ENCODE measurements at places on chromosomes 5 and 9. TPM values are rescaled to one million over a fixed set of nuclear protein-coding genes. Genes with fewer than 3 reads are reported as not detected.

- DNase-seq, result no peak
- H3K27me3 ChIP-seq, result no peaks in the 10 kb centered on the region
- H3K36me3 ChIP-seq, result peaks cover 57% of the 10 kb centered on the region
- no peak overlapping the region for H3K4me3 ChIP-seq
These were observed 19.0 kb downstream of the HMGCS1 start for GRCh38 chr5:43294226-43294625.

The WNT8A gene
- total RNA-seq, result not detected

The SAXO1 gene
- total RNA-seq, result under 0.01 TPM

The BOD1 gene
- 90.5 TPM for total RNA-seq

- H3K36me3 ChIP-seq, result no peaks in the 10 kb centered on the region
- H3K4me1 ChIP-seq, result peaks cover 49% of the 10 kb centered on the region
- H3K27me3 ChIP-seq, result no peaks in the 10 kb centered on the region
- H3K27ac ChIP-seq, result peak overlapping the region; percentile 61
These were observed 182.4 kb downstream of the CCDC171 start for GRCh38 chr9:15735083-15735857.

The SLC6A18 gene
- not detected for total RNA-seq

DNA sequence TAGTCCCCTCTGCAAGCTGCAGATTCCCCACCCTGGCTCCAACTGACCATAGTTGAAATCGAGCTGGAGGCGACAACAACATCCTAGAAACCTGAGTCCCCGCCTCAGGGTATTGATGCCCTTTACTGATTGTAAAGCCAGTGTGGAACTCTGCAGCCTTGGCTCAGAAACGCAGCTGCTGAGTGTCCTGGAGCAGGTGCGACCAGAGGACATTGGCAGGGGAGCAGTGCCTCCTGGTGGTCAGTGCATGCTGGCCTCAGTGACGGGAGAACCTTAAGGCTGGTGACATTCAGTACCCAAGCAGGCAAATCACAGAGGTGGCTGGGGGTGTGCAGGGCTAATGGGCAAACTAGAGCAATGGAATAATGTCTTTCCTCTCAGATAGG is 20.4 kb upstream of the ZNF354B start:
- no peak overlapping the region for H3K27ac ChIP-seq
- H3K4me1 ChIP-seq, result no peaks in the 10 kb centered on the region
- H3K27me3 ChIP-seq, result no peaks in the 10 kb centered on the region
- H3K36me3 ChIP-seq, result no peaks in the 10 kb centered on the region
- DNase-seq, result peak; percentile 72
- no peak overlapping the region for H3K4me3 ChIP-seq

GRCh38 chr9:81560851-81561732 is 128.3 kb downstream of the TLE1 start:
- H3K36me3 ChIP-seq, result no peaks in the 10 kb centered on the region
- peaks cover 61% of the 10 kb centered on the region for H3K4me1 ChIP-seq
- H3K27ac ChIP-seq, result no peak overlapping the region
- H3K27me3 ChIP-seq, result no peaks in the 10 kb centered on the region

The MEIKIN gene
- not detected for total RNA-seq

- H3K27me3 ChIP-seq, result no peaks in the 10 kb centered on the region
- H3K36me3 ChIP-seq, result no peaks in the 10 kb centered on the region
- no peak overlapping the region for H3K27ac ChIP-seq
- H3K4me3 ChIP-seq, result no peak overlapping the region
- DNase-seq, result no peak
- H3K4me1 ChIP-seq, result no peaks in the 10 kb centered on the region
These were observed 183.4 kb downstream of the TMC1 start for GRCh38 chr9:72704688-72705375.

DNA sequence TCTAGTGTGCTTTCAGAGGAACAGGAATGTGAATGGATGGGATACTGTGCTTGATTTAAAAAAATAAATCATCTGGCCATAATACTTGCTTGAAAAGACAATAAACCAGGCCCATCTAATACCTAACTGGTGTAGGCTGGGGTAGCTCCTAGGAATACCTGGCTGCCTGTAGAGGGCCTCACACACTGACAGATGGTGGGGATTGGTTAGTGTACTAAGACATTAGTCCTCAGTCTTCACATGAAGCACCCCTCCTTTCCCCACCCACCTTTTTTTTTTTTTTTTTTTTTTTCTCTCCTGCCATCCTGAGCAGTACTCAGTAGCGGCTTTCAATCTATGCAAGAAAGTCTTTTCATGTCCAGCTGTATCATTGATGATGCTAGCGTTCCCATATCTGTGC is 130.5 kb downstream of the ADGRV1 start:
- no peak overlapping the region for H3K27ac ChIP-seq
- H3K4me3 ChIP-seq, result no peak overlapping the region
- no peaks in the 10 kb centered on the region for H3K36me3 ChIP-seq
- H3K4me1 ChIP-seq, result no peaks in the 10 kb centered on the region
- DNase-seq, result no peak
- no peaks in the 10 kb centered on the region for H3K27me3 ChIP-seq

- H3K36me3 ChIP-seq, result no peaks in the 10 kb centered on the region
- DNase-seq, result no peak
- no peaks in the 10 kb centered on the region for H3K4me1 ChIP-seq
- no peak overlapping the region for H3K27ac ChIP-seq
- no peaks in the 10 kb centered on the region for H3K27me3 ChIP-seq
These were observed 810.5 kb downstream of the DNAH5 start for GRCh38 chr5:13133951-13134350.

- H3K27ac ChIP-seq, result peak overlapping the region; percentile 87
- H3K36me3 ChIP-seq, result no peaks in the 10 kb centered on the region
- DNase-seq, result peak; percentile 90
- H3K4me3 ChIP-seq, result peak overlapping the region; percentile 34
These were observed 92.0 kb upstream of the RAI14 start for GRCh38 chr5:34563931-34564709.

GRCh38 chr5:66862020-66862419 is 265.8 kb downstream of the MAST4 start:
- DNase-seq, result no peak
- no peaks in the 10 kb centered on the region for H3K36me3 ChIP-seq
- H3K27ac ChIP-seq, result no peak overlapping the region
- H3K4me3 ChIP-seq, result no peak overlapping the region

GRCh38 chr5:141484310-141484640 is 555 bp upstream of the PCDHGC4 start:
- H3K27me3 ChIP-seq, result no peaks in the 10 kb centered on the region
- peaks cover 23% of the 10 kb centered on the region for H3K4me1 ChIP-seq
- no peak overlapping the region for H3K4me3 ChIP-seq
- H3K27ac ChIP-seq, result no peak overlapping the region
- peaks cover 16% of the 10 kb centered on the region for H3K36me3 ChIP-seq

The TRIP13 gene
- 3.8 TPM for total RNA-seq

DNA sequence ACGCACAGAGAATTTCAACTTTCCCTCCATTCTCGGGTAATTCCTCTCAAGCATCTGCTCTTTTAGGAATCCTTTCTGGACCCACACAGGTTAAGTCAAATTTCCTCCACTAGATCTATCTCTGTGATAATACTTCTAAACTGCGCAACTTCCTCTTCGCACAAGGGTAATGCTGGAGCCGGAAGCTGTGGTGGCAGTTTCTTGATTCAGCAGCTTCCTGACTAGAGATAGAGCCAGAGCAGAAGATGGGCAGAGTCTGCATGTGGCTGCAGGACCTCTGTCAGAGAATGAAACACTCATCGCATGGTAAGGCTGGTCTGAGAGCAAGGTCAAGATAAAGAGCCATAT is 11.1 kb upstream of the CDC42SE2 start:
- H3K27ac ChIP-seq, result no peak overlapping the region
- H3K4me3 ChIP-seq, result no peak overlapping the region
- DNase-seq, result no peak
- no peaks in the 10 kb centered on the region for H3K36me3 ChIP-seq
- H3K4me1 ChIP-seq, result peaks cover 3% of the 10 kb centered on the region
- H3K27me3 ChIP-seq, result no peaks in the 10 kb centered on the region

DNA sequence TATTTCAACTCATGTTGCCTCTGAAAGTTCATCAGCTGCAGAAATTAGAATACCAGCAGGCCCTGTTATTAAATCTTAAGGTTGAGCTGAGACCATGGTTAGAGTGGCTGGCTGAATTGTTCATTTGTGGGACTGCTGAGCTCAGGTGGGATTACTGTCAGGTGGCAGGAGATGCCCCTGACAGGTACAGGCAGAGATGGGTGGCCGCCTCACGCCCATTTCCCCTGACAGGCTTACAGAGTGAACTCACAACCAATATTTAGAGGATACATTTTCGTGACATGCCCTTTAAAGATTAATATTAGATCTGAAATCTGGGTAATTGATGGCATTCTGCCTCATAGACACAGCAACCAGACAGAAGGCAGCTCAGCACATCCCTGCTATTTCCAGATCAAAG is 136.0 kb downstream of the MVB12B start:
- H3K4me1 ChIP-seq, result no peaks in the 10 kb centered on the region
- DNase-seq, result no peak
- no peak overlapping the region for H3K27ac ChIP-seq
- H3K36me3 ChIP-seq, result no peaks in the 10 kb centered on the region

DNA sequence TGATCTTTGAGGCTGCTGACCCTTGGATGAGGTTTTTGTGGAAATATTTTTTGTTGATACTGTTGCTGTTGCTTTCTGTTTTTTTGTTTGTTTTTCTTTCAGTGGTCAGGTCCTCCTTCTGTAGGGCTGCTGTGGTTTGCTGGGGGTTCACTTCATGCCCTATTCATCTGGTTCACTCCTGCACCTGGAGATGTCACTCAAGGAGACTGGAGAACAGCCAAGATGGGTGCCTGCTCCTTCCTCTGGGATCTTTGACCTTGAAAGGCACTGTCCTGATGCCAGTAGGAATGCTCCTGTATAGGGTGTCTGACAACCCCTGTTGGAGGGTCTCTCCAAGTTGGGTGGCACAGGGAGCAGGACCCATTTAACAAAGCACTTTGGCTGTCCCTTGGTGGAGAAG is 67.0 kb upstream of the ACTBL2 start:
- H3K4me1 ChIP-seq, result no peaks in the 10 kb centered on the region
- H3K36me3 ChIP-seq, result no peaks in the 10 kb centered on the region
- no peak overlapping the region for H3K27ac ChIP-seq
- no peaks in the 10 kb centered on the region for H3K27me3 ChIP-seq

The ANKHD1 gene
- 81.1 TPM for total RNA-seq

The FAM221B gene
- total RNA-seq, result not detected

- H3K27me3 ChIP-seq, result no peaks in the 10 kb centered on the region
- no peaks in the 10 kb centered on the region for H3K4me1 ChIP-seq
- no peak overlapping the region for H3K4me3 ChIP-seq
- peak; percentile 3 for DNase-seq
- H3K36me3 ChIP-seq, result peaks cover 38% of the 10 kb centered on the region
These were observed 13.5 kb downstream of the COL5A1 start for GRCh38 chr9:134655101-134655500.

DNA sequence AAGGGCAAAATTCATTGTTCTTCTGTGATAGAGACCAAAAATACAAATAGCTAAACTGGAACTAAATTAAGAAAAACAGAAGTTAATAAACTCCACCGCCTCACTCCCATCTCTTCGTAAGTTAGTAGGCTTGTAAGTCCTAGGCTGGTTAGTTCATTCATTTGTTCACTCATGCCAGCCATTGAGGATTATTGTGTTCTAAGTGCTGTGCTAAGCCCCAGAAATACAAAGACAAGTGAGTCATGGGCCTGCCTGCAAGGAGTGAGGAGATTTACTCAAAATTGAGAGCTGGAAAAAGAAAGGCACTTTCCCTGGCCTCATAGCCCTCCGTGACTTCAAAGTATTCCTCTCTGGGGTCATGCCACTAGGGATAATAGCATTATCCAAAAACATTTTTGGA is 8.5 kb downstream of the DOCK8 start:
- no peak overlapping the region for H3K27ac ChIP-seq
- H3K4me3 ChIP-seq, result no peak overlapping the region
- no peaks in the 10 kb centered on the region for H3K36me3 ChIP-seq
- H3K4me1 ChIP-seq, result no peaks in the 10 kb centered on the region
- no peaks in the 10 kb centered on the region for H3K27me3 ChIP-seq

DNA sequence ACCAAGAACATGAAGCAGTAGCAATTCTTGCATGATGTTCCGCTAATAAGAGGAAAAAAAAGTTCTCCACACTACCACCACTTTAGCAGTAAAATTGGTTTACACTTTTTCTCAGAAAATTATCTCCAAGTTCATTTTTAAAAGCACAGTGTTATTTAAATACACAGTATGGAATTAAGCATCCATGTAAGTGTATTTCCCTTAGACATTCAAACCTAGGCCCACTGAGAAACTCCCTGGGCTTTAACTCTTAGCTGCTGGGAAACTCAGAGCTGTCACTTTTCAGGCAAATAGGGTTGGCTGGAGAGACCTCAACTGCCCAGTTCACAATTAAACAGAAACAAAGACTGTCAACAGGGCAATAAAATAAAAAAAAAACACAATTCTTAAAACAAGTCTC is 2.7 kb downstream of the GNAQ start:
- H3K27ac ChIP-seq, result peak overlapping the region; percentile 56
- DNase-seq, result peak; percentile 82
- H3K4me3 ChIP-seq, result peak overlapping the region; percentile 88
- H3K27me3 ChIP-seq, result no peaks in the 10 kb centered on the region
- peaks cover 34% of the 10 kb centered on the region for H3K4me1 ChIP-seq

DNA sequence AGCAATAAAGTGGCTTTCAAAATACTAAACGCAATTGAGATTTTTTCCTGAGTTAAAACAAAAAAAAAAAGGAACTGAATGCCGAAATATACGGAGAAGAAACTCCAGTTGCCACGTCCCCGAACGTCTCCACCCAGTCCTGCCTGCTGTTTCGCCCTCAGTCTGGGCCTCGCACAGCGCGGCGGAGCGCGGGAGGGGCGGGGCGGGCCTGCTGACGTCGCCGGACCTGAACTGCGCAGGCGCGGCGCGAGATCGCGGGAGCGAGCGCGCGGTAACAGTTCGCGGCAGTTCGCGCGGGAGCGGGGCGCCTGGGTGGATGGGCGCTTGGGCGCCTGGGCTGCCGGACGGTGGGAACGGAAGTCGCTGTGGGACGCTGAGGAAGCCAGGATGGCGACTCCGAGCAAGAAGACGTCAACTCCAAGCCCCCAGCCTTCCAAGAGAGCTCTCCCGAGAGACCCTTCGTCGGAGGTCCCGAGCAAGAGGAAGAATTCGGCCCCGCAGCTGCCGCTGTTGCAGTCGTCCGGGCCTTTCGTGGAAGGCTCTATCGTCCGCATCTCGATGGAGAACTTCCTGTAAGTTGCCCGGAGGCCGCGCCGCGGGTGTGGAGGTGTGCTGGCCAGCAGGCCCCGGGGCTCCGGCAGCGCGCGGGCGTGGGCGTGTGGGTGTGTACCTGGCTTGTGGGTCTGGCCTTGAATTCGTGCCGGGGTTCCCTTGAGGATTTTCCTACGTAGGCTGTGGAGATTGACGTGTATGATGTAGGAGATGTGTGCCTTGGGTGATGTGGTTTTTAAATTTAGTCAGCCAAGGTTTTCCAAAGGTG is at the start of gene SMC5:
SMC5 (plus strand) TSS at position 287 of the 820 bp plus-strand sequence; CDS start at position 388, 101 bp downstream.
- H3K27me3 ChIP-seq, result no peaks in the 10 kb centered on the region
- peak; percentile 96 for DNase-seq
- peak within 1 kb of the TSS; percentile 99 for H3K27ac ChIP-seq
- H3K4me3 ChIP-seq, result peak within 1 kb of the TSS; percentile 89

DNA sequence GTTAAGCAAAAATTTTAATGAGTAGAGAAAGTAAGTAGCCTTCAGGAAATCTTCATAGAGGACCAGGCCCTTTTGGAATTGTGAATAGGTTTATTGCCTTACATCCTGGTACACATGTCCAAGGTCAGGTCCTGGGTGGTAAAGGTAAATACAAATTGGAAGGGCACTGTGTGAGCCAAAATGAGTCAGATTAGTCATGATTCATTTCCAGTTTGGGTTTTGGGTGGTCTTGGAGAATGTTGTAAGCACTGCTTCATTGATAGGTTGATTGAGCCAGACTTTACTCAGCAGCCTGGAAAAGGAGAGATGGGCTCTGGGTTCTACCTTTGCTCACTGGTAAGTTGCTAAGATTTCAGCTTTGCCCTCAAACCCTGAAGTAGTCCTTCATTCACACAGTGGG is 82.5 kb upstream of the ZNF169 start:
- no peak overlapping the region for H3K27ac ChIP-seq
- peaks cover 43% of the 10 kb centered on the region for H3K36me3 ChIP-seq
- no peak for DNase-seq

The PCDHB9 gene
- total RNA-seq, result 1.8 TPM

All from osteoblast (primary cell).